Pancreas (tissue), 10 donors: ENCODE measurements at places on chromosomes 7 and 10.
A peak's percentile ranks its signal among the peaks of the same experiment; 100 is the strongest.

DNA sequence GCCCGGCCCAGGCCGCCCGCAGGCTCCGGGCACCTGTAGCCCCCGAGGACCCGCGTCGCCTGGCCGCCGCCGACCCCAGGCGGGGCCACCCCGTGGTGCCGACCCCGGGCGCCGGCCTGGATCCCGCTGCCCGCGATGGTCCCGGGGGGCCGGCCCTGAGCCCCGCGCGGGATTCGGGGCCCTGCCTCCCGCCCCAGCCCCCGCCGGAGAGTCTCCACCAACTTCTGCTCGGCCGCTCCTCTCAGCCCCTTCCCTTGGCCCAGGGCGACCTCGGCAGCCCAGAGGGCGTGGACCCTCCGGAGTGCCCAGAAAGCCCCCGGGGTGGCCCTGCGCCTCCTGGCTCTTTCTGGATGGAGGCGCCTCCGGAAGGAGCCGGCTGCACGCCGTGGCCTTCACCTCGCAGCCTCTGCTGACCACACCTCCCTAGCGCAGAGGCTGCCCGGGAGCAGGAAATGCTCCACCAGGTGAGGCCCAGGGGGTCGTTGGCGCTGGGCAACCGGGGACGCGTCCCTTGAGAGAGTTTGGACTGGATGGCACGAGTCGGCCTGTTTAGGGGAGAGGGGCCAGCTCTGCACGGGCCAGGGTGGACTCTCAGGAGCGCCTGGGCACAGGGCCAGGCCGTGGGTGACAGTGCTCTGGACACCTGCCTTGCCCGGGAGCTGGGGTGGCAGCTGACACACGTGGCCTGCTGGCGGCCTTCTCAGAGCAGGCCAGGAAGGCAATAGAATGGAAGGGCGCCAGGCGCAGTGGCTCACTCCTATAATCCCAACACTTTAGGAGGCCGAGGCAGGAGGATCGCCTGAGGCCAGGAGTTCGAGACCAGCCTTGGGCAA, 529 bp downstream of the ZNF853 start:
- peak; percentile 51 for DNase-seq

- DNase-seq: no peak
These were observed 175.8 kb upstream of the KAT6B start for GRCh38 chr10:74650613-74651012.

DNA sequence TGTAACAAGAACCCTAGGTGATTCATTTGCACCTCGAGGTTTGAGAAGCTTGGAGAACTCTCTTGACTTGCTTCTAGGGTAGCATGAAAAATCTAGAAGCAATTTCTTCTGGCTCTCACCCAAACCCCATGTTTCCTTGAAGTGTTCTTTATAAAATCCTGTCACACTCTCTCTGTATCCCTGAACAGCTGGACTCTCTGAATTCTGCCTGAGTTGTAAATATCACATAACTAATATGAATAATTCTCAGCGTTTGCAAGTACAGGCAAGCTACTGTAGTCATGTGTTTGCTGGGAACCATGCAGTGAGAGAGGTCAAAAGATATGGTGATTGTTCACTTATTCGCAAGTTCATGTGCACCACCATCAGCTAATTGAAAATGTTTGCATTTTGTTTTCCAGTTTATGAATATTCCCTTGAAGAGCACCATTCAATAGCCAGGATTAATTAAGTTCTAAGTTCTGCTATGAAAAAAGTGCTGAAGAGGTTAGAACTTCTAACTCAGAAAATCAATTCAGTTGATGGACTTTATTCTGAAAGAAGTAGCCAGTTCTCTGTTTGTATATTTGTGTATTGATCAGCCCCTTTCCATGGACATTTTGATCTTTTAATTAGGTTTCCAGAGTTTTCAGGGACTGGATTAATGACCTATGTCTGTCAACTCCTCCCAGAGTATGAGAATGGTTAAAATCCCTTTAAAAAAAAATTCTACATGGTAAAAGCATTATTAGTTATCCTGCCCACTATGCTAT, 243.0 kb downstream of the PLXDC2 start:
- no peak for DNase-seq

DNA sequence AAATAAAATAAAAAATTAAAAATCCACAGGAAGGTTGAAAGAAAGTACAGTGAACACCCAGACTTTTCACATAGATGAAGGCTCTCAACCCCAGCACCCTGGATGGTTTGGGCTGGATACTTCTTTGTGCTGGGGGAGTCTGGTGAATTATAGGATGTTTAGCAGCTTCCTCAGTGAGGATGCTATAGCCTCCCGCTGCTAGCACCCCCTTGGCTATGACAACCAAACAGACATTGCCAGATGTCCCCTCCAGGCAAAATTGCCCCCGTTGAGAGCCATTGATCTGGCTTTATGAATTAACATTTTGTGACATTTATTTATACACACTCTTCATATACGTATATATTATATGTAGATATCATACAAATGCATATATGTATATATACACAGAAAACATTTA, 21.6 kb downstream of the SMKR1 start:
- DNase-seq: no peak

GRCh38 chr7:28889290-28889689, 68.8 kb downstream of the TRIL start:
- no peak for DNase-seq

DNA sequence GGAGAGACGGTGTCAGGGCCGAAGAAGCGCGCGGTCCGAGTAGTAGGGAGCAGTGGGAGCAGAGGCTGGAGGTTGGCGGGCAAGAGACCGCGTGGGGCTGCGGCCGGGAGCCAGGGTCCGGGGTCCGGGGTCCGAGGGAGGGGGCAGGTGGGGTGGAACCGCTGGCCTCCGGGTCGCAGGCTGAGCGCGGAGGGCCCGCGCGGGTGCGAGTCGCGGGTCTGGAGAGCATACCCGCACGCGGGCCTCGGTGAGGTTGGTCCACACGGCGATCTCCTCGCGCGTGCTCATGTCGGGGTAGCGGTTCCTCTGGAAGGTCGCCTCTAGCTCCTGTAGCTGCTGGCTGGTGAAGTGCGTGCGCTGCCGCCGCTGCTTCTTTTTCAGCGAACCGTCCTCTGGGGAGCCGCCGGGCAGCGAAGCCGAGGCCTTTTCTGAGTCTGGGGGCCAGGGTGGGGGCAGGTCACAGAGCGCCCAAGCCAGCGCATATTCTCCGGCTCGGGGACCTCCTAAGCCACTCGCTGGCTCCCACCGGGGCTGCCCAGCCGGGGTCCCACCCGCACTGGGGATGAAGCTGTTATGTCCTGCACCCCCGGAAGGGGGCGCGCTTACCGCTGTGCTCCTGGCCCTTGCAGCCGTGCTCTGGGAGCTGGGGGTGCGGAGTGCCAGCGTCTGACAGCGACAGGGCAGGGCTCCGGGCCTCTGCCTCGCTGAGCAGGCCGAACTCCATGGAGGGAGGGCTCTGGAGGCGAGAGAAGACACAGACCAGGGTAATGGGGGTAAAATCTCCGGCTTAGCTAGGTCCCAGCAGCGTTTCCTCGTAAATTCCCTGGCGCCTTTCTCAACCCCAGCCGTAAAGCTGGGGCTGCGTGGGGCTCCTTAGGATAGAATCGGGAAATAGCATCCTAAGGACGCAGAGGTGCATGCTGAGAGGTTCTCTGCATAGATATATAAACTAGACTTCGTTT, 5.5 kb downstream of the ELOVL3 start:
- DNase-seq: peak; percentile 45

GRCh38 chr10:119933179-119933578, 40.6 kb downstream of the SEC23IP start:
- DNase-seq: no peak

- DNase-seq: no peak
These were observed 131.3 kb downstream of the FAM53B start for GRCh38 chr10:124612611-124613498.

DNA sequence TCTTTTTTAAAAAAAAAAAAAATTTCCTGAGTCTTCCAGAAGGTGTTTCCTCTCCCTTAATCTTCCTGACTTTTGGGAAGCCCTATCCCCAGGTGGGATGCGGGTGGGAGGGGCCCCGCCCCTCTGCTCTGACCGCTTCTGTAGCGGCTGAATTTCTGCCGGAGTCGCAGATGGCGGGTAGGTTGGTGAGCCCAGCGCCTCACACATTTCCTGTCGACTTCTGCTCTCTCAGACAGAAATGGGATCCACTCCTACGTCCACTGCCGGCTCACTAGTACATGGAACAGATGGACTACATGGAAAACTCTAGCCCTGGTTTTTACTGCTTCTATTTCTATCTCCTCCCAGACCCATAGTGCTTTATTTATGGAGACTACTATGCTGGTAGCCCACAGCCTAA, 90.9 kb downstream of the NEUROD6 start:
- no peak for DNase-seq

- DNase-seq: peak; percentile 34
These were observed 57.8 kb downstream of the GAD2 start for GRCh38 chr10:26274391-26274790.

DNA sequence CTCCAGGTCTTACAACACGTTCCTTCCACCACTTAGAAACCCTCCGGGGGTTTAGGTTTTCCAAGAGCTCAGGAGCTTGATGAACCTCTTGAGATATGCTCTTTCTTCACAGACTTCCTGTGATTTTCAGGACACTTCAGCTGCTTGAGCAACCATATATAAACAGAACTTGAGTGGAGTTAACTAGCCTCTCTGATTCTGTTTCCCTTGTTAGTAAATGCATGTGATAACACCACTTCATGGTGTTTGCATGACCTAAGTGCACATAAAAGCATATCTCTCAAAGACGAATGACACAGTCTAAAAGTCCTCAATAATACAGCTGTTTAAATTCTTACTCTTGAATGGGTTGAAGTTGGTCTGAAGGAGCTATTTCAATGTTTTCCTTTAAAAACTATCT, 9.9 kb downstream of the PRR15 start:
- DNase-seq: no peak

GRCh38 chr7:149027055-149027454, 1.2 kb downstream of the PDIA4 start:
- DNase-seq: no peak

DNA sequence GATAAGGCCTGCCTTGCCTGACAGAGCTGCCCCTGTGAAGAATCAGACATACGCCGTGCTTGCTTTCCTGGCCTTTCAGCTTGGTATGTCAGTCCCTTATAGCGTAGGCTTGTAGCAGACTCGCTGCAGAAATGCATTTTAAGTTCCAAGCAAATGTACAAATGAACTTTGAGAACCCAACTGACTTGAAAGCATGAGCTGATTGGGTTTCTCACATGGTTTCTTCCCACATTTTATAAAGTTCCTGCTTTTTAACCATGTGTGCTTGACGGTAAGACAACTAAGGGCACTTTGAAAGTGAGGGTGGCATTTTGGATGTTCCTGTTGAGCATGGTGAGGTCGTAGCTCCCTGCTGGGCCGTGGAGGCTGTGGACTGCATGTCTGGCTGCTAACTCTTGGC, 62.6 kb downstream of the CCNY start:
- no peak for DNase-seq

- no peak for DNase-seq
These were observed 16.4 kb upstream of the FOXK1 start for GRCh38 chr7:4665661-4666060.

- no peak for DNase-seq
These were observed 14.9 kb downstream of the TMEM273 start for GRCh38 chr10:49173201-49173772.

DNA sequence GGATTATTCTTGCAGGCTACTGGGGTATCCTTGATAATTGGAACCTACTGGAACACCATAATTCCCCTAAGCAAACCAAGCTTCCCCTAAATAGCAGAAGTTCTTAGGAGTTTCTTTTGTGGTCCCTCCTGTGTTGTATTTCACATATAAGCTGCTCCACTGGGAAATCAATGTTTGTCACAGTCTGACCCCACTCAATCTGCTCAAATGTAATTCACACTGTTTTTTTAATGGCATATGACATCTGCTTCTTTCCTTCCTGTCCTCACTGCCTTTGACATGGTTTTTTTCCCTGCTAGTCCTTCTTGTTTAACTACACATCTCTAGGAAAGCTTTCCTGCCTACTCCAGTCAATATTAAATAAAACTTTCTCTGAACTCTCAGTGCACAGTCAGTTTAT, 1.8 kb upstream of the PTPRZ1 start:
- no peak for DNase-seq

- no peak for DNase-seq
These were observed 242.8 kb downstream of the GLI3 start for GRCh38 chr7:41994036-41994745.

DNA sequence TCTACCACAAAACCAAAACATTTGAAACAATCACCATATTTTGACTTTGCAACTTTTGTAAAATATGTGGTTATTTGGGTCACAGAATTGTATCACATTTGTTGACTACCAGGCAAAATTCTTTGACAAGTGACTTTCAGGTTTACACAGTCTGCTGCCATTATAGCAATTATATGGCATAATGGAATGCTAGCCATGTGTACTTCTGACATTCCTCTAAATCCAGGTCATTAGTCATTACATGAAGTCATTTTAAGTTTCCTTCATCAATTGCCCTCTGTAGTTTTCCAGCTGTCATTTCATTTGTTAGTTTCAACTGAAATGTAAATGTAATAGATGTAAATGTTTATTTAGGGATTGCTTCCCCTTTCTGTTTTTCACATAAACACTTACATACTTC, 137.5 kb downstream of the IMMP2L start:
- no peak for DNase-seq

DNA sequence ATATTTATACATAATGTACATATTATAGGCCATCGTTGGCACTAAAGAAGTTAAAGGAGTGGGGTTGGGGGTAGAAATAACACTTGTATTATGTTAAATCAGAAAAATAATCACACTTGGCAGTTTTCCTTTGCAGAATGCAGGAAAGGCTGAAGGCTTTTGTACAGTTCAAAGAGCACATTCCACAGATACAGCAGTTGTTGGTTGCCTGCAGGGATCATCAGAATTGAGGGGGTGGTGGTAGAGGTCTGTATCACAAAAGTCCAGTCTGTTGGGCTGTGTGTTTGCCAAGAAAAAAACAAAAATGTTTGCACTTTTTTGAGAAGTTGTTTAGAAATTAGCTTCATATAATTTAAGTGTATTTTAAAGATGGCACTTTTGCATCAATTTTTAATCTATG, 231.8 kb upstream of the FOXP2 start:
- DNase-seq: no peak

GRCh38 chr10:22644222-22644621, 70.2 kb downstream of the PIP4K2A start:
- DNase-seq: no peak

DNA sequence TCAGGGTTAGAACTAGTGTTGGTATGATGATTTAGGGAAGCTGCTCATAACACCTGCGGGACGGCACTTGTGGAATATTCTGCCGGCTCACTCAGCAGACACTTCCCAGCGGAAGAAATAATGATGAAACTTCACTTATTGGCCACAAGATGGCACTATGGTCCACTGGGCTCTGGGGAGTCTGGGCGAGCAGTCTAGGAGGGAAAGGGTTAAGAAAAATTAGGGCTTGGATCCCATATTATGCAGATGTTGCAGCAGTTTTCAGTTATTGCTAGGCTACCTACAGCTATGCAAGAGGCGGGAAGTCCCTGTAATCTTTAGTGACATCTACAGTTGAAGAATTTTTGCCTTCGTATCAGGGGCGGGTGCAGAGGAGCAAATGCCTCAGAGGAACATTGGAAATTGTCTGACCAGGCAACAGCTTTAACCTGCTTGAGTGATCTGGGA, 238.7 kb upstream of the PRSS58 start:
- no peak for DNase-seq

- DNase-seq: no peak
These were observed 191.3 kb upstream of the RHOBTB1 start for GRCh38 chr10:61135276-61135721.

GRCh38 chr10:31278279-31278941, 40.6 kb upstream of the ZEB1 start:
- DNase-seq: no peak
